Activated CD4-positive, alpha-beta T cell treated with anti-CD3 and anti-CD28 coated beads, Interleukin-2, amount 10 ng/mL, durations not matched to agents 24 days and 14 days (primary cell): ENCODE measurements at places on chromosomes 7 and 10. TPM values are rescaled to one million over a fixed set of nuclear protein-coding genes. Genes with fewer than 3 reads are reported as not detected.
A peak's percentile ranks its signal among the peaks of the same experiment; 100 is the strongest.

- no peak overlapping the region for H3K4me3 ChIP-seq
- H3K36me3 ChIP-seq, result no peaks in the 10 kb centered on the region
- no peak for DNase-seq
- no peaks in the 10 kb centered on the region for H3K4me1 ChIP-seq
- no peak overlapping the region for H3K27ac ChIP-seq
Observed at GRCh38 chr7:55094092-55094690, 75.4 kb downstream of the EGFR start.

The ADAM8 gene
- total RNA-seq, result 143 and 165 TPM in 2 replicates

The HOXA3 gene
- total RNA-seq, result not detected in 2 replicates

GRCh38 chr7:23471106-23471859 lies 992 bp upstream of the IGF2BP3 start:
- peak; percentile 89 for DNase-seq
- peaks cover 60% of the 10 kb centered on the region for H3K27me3 ChIP-seq
- no peaks in the 10 kb centered on the region for H3K36me3 ChIP-seq
- H3K4me1 ChIP-seq, result peaks cover 42% of the 10 kb centered on the region
- H3K4me3 ChIP-seq, result peak overlapping the region; percentile 94

DNA sequence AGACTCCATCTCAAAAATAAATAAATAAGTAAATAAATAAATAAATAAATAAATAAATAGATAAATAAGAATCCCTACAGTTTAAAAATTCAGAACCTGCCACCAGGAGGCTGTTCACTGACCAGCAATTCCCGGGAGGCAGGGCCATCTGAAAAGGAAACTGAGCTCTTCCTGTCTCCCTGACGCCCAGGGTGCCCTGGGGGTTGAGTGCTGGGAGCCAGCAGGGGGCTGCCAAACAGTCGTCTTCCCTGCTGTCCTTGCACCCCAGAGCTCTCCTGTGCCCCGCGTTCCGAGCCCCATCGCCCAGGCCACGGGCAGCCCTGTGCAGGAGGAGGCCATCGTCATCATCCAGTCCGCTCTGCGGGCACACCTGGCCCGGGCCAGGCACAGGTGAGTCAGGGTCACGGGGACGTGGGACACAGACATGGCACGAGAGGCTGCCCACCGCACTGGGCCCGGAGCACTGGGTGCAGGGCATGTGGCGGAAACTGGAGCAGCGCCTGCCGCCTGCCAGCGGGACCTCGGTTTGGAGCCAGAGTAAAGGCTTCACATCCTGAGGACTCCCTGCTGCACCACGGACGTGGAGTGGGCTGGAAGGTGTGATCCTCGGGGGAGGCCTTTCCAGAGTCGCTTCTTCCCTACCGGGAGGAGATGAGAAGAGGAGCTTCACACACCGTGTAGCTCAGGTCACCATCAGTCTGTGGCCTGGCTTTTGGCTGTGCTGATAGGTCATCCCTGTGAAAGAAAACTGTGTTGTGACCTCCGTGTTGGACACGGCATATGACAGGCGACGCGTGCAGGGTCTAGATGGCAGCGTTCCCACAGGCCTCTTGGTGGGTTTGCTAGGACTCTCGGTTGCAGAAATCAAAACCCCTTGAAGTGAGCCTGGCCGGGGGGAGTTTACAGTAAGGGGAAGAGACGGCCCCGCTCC lies 25.9 kb upstream of the TTYH3 start:
- H3K4me3 ChIP-seq, result no peak overlapping the region
- H3K27me3 ChIP-seq, result peaks cover 2% of the 10 kb centered on the region
- no peak for DNase-seq
- H3K36me3 ChIP-seq, result no peaks in the 10 kb centered on the region
- no peak overlapping the region for H3K27ac ChIP-seq

GRCh38 chr7:114334989-114335388 lies 79.6 kb upstream of the FOXP2 start:
- H3K4me1 ChIP-seq, result no peaks in the 10 kb centered on the region
- H3K4me3 ChIP-seq, result no peak overlapping the region
- H3K36me3 ChIP-seq, result no peaks in the 10 kb centered on the region

GRCh38 chr10:31888442-31888841 lies 40.2 kb downstream of the ARHGAP12 start:
- no peak for DNase-seq
- no peaks in the 10 kb centered on the region for H3K4me1 ChIP-seq
- no peaks in the 10 kb centered on the region for H3K36me3 ChIP-seq
- no peaks in the 10 kb centered on the region for H3K27me3 ChIP-seq
- no peak overlapping the region for H3K4me3 ChIP-seq
- H3K27ac ChIP-seq, result no peak overlapping the region

DNA sequence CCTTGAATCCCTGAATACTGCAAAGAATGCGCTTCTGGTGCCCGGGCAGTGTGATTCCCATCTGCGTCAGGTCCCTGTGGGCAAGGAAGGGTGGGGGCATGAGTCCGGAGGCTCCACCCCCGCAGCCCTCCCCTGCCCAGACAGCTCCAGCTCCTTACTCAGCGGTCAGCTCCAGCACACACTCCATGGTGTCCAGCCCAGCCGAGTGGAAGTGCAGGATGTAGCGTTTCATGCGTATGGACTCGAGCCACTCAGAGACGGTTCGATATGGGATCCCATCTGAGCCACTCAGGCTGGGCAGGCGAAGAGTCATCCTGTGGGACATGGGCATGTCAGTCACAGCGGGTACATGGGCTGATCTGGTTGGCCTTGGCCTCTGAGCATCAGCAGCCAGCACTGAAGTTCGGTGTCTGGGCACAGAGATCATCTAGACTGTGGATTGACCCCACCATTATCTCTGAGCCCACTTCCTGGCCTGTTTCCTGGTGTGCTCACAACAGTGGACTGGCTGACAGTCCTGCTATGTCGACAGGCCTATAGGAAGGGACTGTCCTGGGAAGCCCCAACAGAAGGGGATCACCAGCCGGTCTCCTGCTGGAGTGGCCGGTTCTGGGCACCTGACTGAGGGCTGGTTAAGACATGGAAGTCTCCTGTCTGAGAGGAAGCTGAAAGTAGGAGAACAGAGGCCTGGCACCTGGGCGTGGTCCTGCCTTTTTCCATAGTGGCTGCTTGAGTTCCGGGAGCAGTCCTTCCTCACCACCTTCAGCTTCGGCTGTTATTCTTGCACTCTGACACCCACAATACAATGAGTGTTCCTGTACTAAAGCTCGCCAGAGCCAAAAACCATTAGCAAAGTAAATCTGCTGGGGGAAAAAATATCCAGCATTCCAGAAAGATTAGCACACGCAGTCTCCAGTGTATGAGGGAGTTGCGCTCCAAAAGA lies 10.6 kb downstream of the ZYX start:
- H3K27ac ChIP-seq, result no peak overlapping the region
- H3K27me3 ChIP-seq, result no peaks in the 10 kb centered on the region
- H3K36me3 ChIP-seq, result peaks cover 34% of the 10 kb centered on the region
- no peak for DNase-seq

DNA sequence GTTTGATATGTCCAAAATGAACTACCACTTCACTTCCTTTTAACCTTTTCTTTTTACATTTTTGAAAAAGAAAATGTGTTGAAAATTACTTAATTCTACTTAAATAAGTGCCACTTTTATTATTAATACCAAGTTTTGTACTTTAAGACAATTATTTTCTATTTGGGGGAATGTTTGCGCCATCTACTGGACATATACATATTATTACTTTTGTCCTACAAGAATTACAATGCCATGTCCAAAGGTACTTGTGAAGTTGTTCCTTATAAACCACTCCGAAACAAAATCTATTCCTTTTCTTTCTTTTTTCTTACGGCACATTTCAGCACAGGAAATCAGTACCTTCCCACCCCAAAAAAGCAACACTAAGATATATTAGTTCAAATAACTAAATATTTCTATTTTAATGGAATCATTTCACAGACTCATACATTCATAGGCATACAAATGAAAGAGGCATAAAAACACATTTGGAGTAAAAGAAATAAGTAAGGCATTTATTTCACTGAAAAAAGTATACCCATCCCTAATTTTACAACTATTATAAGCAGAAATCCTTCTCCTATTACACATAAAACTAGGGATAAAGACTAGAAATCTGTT lies 169.9 kb downstream of the RNF133 start:
- H3K27ac ChIP-seq, result no peak overlapping the region
- H3K4me1 ChIP-seq, result no peaks in the 10 kb centered on the region
- no peaks in the 10 kb centered on the region for H3K27me3 ChIP-seq
- H3K4me3 ChIP-seq, result no peak overlapping the region
- no peak for DNase-seq

The TMEM178B gene
- total RNA-seq, result 0.52 and 0.68 TPM in 2 replicates

The SFTPA2 gene
- not detected in 2 replicates for total RNA-seq

DNA sequence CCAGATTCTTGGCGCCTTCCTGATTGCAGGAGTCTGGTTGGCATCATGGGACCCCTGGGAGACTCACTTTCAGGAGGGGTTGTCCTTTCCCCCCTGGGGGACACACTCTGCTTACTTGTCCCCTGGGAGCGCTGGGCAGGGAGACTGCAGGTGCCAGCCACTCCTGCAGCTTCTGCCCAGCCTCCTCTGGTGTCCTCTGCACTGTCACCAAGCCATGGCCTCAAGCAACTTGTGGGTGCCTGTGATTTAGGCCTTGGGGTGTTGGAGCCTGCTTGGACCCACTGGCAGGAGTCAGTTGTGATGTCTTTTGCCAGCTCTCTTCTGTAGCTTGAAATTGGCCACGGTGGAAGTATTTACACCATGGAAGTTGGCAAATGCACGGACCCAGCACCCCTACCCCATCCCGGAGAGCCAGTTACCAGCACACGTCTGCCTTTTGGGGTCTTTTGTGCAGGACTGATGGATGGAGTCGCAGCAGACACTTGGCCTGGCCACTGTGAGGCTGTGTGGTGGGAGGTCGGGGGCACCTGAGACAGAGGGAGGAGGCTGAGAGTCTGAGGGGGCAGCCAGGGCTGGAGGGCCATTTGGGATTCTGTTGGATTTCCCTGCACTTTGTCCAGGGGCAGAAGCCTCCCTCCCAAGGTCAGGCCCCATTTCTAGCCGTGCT lies 104.7 kb downstream of the LHPP start:
- no peaks in the 10 kb centered on the region for H3K36me3 ChIP-seq
- H3K27me3 ChIP-seq, result peaks cover 4% of the 10 kb centered on the region

The KCP gene
- 0.09 and 0.17 TPM in 2 replicates for total RNA-seq

The AZGP1 gene
- total RNA-seq, result not detected in 2 replicates

- no peak overlapping the region for H3K27ac ChIP-seq
- no peaks in the 10 kb centered on the region for H3K36me3 ChIP-seq
- peak; percentile 86 for DNase-seq
- peaks cover 2% of the 10 kb centered on the region for H3K4me1 ChIP-seq
- no peak overlapping the region for H3K4me3 ChIP-seq
Observed at GRCh38 chr10:94279835-94280709, 82.7 kb downstream of the NOC3L start.

DNA sequence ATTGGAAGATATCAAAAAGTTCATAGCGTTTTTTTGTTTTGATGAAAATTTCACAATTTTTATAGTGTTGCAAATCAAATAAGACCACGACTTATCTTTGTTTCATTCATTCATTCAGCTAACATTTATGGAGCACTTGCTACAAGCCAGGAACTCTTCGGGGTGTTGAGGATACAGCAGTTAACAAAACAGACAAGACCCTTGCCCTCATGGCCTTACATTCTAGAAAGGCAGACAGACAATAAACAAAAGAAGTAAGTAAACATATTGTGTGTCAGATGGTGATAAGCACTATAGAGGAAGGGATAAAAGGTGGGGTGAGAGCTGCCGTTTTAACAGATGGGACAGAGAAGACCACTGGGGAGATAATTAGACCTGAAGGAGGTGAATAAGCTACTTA lies 41.6 kb upstream of the GSAP start:
- no peaks in the 10 kb centered on the region for H3K36me3 ChIP-seq
- H3K27ac ChIP-seq, result no peak overlapping the region
- H3K27me3 ChIP-seq, result peaks cover 2% of the 10 kb centered on the region
- DNase-seq, result no peak
- H3K4me1 ChIP-seq, result no peaks in the 10 kb centered on the region

GRCh38 chr7:98214811-98215321 lies 3.6 kb downstream of the BHLHA15 start:
- H3K27ac ChIP-seq, result no peak overlapping the region
- H3K27me3 ChIP-seq, result no peaks in the 10 kb centered on the region
- peaks cover 12% of the 10 kb centered on the region for H3K36me3 ChIP-seq
- peaks cover 8% of the 10 kb centered on the region for H3K4me1 ChIP-seq
- DNase-seq, result no peak
- no peak overlapping the region for H3K4me3 ChIP-seq

- H3K36me3 ChIP-seq, result peaks cover 2% of the 10 kb centered on the region
- peaks cover 64% of the 10 kb centered on the region for H3K4me1 ChIP-seq
- peak overlapping the region; percentile 25 for H3K27ac ChIP-seq
- no peak overlapping the region for H3K4me3 ChIP-seq
- H3K27me3 ChIP-seq, result no peaks in the 10 kb centered on the region
Observed at GRCh38 chr10:14652067-14652466, 122.6 kb downstream of the FAM107B start.

DNA sequence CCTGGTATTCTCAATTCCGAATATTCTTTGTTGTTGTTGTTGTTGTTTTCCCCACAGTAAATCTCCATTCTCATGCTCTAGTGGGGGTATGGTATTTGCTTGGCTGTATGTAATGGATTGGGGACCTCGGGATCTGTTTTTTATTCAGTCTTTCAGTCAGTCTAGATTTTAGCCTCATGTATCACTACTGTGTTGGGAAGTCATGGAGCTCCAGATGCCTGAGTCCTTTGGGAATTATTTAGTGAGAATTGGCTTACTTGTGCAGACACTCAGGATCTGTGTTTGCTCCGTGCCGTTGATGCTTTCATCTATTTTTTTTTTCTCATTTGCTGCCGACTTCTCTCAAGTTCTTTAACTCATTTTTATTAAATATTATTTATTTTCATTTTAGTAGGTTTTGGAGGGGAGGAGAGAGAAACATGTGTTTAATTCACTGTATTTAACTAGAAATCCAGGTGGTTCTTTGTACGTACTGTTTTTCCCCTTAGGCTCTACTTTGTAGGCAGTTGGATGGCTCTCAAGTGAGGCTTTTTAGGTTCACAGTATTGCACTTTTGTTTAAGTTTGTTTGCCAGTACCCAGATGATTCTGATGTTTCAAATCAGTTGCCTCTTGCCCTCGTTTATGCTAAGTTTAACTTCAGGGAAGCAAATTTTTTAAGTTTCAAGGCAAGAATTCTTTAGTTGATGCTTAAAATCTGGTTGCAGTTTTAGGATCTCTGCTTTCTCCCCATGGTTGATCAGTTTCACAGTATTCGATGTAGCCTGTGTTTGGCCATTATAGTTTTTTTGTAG lies 36.9 kb downstream of the ZNRF2 start:
- H3K4me3 ChIP-seq, result peak overlapping the region; percentile 78
- H3K27ac ChIP-seq, result peak overlapping the region; percentile 96
- peaks cover 10% of the 10 kb centered on the region for H3K36me3 ChIP-seq
- peak; percentile 60 for DNase-seq

- no peak for DNase-seq
- H3K36me3 ChIP-seq, result peaks cover 2% of the 10 kb centered on the region
- H3K27me3 ChIP-seq, result peaks cover 63% of the 10 kb centered on the region
- peak overlapping the region; percentile 62 for H3K27ac ChIP-seq
- H3K4me3 ChIP-seq, result no peak overlapping the region
- peaks cover 2% of the 10 kb centered on the region for H3K4me1 ChIP-seq
Observed at GRCh38 chr7:8442051-8442813, 8.8 kb downstream of the NXPH1 start.
